ENCODE measurements at places on chromosomes 1 and 21.

GRCh38 chr21:36388835-36389234 lies 3.6 kb downstream of the CHAF1B start:
- no peaks in the 10 kb centered on the region for H3K36me3 ChIP-seq
- peaks cover 3% of the 10 kb centered on the region for H3K4me1 ChIP-seq
- DNase-seq = no peak
- no peak overlapping the region for H3K27ac ChIP-seq
- no peak overlapping the region for H3K4me3 ChIP-seq

DNA sequence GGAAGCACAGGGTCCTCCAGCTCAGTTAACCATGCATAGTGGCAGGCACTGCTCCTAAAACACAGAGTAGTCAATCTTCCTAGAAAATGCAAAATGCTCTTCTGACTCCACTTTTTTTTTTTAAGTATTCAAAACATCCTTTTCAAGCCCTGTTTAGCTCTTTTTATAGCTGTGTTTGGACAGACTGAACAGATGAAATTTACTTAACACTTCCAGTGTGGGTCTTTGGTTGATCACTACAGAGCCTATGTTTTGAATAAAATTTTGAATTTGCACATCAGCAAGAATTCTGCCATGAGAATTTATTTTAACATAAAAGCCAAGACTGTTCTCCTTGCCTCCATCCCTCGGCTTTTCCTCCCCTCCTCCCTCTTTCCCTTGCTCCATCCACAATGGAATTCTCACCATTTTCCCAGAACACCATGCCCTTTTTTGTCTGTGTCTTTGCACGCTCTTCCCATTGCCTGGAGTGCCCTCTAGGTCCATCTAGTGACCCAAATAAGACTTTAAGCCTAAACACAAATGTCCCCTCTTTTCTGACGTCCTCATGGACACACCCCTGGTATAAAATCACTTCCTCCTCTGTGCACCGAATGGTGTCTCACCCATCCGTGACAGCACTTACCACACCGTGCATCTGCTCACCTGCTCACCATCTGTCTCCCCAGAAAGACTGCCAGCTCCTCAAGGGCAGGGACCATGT lies 24.0 kb upstream of the CPT2 start:
- H3K36me3 ChIP-seq = no peaks in the 10 kb centered on the region
- H3K4me3 ChIP-seq = no peak overlapping the region
- no peaks in the 10 kb centered on the region for H3K27me3 ChIP-seq
- H3K4me1 ChIP-seq = no peaks in the 10 kb centered on the region

DNA sequence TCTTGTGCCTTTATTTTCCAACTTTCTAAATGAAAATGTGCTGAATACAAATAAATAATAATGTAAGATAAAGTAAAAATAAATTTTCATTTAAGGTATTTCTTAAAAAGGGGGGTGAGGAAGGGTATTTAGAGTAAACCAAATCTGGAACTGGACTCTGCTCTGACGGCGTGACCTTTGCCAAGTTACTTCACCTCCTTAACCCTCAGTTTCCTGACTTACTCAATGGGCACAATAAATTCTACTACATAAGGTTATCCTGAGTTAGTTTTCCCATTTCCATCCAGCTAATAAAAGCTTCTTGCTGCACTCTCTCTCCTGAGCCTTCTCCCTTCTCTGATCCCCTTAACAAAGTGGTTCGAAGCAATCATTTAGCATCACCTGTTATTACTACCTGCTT lies 93.9 kb downstream of the NID1 start:
- H3K4me3 ChIP-seq = no peak overlapping the region
- H3K36me3 ChIP-seq = no peaks in the 10 kb centered on the region
- no peaks in the 10 kb centered on the region for H3K27me3 ChIP-seq
- no peak overlapping the region for H3K27ac ChIP-seq

- H3K27me3 ChIP-seq = no peaks in the 10 kb centered on the region
- no peaks in the 10 kb centered on the region for H3K4me1 ChIP-seq
- H3K4me3 ChIP-seq = no peak overlapping the region
- H3K27ac ChIP-seq = no peak overlapping the region
- DNase-seq = no peak
These were observed 19.7 kb downstream of the MRPL37 start for GRCh38 chr1:54219688-54220003.

DNA sequence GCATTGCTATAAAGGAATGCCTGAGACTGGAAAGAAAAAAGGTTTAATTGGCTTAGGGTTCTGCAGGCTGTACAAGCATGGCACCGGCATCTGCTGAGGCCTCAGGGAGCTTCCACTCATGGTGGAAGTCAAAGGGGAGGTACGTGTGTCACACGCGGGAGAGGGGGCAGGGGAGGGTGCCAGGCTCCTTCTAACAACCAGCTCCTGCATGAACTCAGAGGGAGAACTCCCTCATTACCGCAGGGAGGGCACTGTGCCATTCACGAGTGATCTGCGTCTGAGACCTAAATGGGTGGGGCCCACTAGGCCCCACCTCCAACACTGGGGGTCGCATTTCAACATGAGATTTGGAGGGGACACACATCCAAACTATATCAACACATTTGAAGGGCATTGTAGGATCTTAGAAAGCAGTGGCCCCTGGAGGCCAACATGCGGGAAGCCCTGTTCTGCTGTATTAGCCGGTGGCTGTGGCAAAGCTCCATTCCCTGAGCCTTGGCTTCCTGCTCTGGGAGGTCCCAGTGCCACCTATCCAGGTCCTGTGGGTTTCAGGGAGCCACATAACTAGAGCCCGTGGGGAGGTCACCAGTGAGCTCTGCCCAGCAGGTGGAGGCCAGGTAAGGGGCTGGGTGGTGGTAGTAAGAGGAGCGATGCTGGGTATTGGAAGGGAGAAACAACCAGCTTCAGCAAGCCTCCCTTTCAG lies 10.0 kb downstream of the WNT3A start:
- no peaks in the 10 kb centered on the region for H3K27me3 ChIP-seq
- no peaks in the 10 kb centered on the region for H3K36me3 ChIP-seq
- no peak overlapping the region for H3K27ac ChIP-seq
- H3K4me1 ChIP-seq = no peaks in the 10 kb centered on the region
- H3K4me3 ChIP-seq = no peak overlapping the region
- DNase-seq = no peak

DNA sequence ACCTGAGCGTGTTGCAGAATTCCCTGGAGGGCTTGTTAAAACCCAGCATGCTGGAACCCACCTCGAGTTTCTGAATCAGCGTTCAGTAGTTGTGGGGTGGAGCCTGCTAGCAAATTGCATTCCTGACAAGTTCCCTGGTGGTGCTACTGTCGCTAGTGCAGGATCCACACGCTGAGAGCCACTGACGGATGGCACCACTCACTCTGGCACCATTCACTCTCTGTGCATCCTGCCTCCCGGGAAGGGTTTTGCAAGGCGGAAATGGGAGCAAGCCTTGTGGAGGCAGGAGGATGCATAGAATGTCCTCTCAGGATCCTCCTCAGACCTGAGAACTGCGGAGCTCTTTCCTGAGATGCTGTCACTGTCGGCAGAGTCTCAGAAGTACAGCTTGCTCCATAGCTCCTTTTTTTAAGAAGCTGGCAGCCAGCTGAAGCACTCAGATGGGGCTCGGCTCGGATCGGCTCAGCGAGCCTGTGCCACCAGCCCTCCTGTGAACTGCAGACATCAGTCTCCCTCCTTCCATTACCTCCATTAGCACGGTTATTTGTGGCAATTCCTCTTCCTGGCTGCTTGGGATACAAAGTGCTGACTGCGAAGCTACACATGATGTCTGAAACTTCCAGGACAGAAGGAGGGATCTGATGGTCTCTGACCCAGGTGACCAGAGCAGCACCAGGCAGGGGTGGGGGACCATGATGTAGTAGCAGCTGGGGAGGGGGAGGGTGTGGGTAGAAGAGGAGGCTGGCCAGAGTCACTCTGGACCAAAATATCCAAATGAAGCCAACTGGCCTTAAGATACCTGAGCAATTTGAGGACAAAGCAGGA lies 89.6 kb downstream of the C1orf94 start:
- no peak overlapping the region for H3K4me3 ChIP-seq
- no peaks in the 10 kb centered on the region for H3K27me3 ChIP-seq
- H3K36me3 ChIP-seq = no peaks in the 10 kb centered on the region
- no peak overlapping the region for H3K27ac ChIP-seq
- H3K4me1 ChIP-seq = no peaks in the 10 kb centered on the region

DNA sequence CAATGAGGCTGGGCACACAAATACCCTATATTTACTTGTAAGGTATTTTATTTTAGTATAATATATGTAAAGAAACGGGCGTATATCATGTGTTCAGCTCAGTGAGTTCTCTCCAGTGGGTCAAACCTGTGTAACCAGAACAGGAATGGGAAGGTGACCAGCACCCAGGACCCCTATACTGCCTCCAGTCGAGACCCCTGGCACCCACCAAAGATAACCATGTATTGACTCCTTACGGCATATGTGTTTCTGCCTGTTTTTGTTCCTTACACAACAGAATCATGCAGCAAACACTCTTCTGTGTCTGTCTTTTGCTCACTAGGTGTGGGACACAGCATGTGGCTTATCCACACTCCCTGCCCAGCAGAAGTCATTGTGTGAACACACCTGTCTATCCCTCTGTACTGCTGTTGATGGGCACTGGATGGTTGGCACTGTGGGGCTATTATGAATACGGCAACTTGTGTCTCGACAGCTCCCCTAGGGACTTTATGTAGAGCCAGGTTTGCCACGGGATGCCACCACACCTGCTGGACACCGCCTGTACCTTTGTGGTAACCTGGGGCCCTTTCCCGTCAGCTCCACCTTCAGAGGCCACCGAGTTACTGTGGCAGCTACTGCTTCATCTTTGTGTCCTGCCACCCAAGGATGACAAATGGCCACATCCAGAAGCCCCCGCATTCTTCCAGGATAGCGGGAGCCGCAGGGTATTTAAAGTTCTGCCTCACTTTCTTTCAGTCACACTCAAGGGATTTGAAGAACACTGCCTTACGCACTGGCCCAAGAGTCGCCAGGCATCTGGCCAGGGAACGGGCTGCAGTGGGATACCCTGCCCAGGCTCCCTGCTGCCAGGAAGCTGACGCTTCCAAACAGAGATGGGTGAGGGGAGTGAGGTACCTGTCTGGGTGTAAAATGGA lies 23.5 kb upstream of the C2CD2 start:
- DNase-seq = no peak
- no peak overlapping the region for H3K4me3 ChIP-seq
- H3K36me3 ChIP-seq = no peaks in the 10 kb centered on the region
- H3K27me3 ChIP-seq = no peaks in the 10 kb centered on the region

- peaks cover 50% of the 10 kb centered on the region for H3K4me1 ChIP-seq
- no peaks in the 10 kb centered on the region for H3K27me3 ChIP-seq
- H3K36me3 ChIP-seq = peaks cover 7% of the 10 kb centered on the region
- H3K27ac ChIP-seq = no peak overlapping the region
- no peak overlapping the region for H3K4me3 ChIP-seq
These were observed 4.2 kb upstream of the C1orf162 start for GRCh38 chr1:111469539-111469938.

DNA sequence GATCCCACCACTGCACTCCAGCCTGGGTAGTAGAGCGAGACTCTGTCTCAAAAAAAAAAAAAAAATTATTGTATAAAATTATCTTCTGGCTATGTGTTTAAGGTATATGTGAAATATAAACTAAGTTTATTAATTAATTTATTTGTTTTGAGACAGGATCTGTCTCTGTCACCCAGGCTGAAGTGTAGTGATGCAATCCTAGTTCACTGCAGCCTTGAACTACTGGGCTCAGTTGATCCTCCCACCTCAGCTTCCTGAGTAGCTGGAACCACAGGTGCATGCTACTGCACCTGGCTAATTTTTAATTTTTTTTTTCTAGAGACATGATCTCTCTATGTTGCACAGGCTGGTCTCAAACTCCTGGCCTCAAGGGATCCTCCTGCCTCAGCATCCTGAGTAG lies 67.9 kb downstream of the RD3 start:
- no peaks in the 10 kb centered on the region for H3K36me3 ChIP-seq
- no peaks in the 10 kb centered on the region for H3K4me1 ChIP-seq
- no peak for DNase-seq

DNA sequence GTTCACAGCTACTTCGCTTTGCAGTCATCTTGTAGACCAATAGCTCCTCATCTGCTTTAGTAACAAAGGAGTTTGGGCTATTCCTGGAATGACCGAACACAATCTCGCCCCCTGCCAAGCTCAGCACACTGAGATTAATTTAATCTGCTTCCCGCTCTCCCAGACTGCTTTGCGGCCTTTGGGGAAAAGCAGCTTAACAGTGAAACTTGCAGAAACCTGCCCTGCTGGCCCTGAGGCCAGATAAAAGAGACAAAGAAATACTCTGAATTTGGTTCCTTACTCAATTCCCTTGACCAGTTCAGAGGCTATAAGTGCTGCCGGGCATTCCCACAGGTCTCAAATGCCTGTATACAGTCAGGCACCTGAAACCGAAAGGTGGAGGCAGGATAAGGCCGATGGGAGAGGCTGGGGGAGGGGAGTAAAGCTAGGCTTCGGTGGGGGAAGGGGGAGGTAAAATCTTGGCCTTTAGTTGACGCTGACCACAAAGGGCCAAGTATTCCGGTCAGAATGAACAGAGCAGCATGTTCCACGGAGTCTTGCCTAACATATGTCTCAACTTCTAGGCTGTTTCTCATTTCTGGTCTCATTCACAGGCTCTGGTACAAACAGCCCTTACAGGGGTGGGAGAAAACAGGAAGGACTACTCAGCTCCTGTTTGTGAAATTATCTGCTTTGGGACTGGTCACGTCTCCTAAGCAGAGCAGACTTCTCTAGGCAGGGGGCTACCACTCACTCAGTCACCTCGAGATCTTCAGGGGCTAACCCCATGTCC lies 17.7 kb upstream of the A3GALT2 start:
- no peak overlapping the region for H3K4me3 ChIP-seq
- no peaks in the 10 kb centered on the region for H3K4me1 ChIP-seq
- H3K27me3 ChIP-seq = no peaks in the 10 kb centered on the region
- H3K36me3 ChIP-seq = peaks cover 11% of the 10 kb centered on the region

DNA sequence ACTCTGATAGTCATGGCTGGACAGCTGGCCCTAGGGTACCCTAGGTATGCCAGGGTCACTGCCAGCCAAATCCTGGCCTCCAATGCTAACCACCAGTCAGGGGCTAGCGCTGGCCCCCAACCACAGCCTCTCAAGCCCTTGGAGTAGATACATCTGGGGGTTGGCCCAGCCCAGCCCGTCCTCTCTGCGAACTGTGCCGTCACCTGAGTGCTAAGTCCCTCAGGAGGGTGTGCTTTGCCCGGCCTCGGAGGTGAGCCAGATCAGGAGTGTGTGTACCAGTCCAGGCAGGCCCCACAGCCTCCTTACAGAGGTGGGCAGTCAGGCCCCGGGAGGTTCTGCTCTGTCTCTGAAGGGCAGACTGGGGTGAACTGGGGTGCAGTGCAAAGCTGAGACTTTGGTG lies 34.0 kb upstream of the DISP3 start:
- no peaks in the 10 kb centered on the region for H3K36me3 ChIP-seq
- H3K4me3 ChIP-seq = no peak overlapping the region
- H3K27me3 ChIP-seq = no peaks in the 10 kb centered on the region
- DNase-seq = no peak
- no peak overlapping the region for H3K27ac ChIP-seq

DNA sequence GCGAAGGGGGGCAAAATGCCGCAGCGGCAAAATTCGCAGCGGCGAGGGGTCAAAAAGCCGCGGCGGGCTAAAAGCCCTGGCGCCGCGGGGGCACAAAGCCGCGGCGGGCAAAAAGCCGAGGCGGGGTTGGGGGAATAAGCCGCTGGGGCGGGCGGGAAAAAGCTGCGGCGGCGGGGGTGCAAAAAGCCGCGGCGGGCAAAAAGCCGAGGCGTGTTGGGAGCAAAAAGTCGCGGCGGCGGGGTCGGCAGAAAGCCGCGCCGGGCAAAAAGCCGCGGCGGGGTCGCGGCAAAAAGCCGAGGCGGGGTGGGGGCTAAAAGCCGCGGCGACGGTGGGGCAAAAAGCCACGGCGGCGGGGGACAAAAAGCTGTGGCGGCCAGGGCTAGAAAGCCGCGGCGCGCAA lies 3902.5 kb downstream of the SRGAP2C start:
- H3K36me3 ChIP-seq = no peaks in the 10 kb centered on the region
- H3K4me3 ChIP-seq = no peak overlapping the region
- no peak for DNase-seq
- no peaks in the 10 kb centered on the region for H3K4me1 ChIP-seq
